ENCODE measurements at places on chromosomes 3 and 15.

- peak; percentile 16 for DNase-seq
Observed at GRCh38 chr15:52567871-52568600, 794 bp downstream of the ARPP19 start.

DNA sequence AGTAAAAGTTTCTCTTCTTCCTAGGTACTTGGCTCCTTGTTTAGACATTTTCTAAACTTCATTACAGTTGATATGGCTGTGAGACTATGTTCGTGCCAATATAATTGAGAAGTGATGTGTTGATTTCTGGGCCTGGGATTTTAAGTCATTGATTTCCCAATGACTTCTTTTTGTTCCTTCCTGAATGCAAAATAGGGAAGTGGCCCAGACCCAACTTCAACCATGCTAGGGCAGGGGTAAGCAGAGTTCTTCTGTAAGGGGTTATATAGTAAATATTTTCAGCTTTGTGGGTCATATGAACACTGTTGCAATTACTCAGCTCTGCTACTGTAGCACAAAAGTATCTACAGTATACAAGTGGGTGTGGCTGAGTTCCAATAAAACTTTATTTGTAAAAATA is 320.1 kb upstream of the WNT5A start:
- DNase-seq: no peak

DNA sequence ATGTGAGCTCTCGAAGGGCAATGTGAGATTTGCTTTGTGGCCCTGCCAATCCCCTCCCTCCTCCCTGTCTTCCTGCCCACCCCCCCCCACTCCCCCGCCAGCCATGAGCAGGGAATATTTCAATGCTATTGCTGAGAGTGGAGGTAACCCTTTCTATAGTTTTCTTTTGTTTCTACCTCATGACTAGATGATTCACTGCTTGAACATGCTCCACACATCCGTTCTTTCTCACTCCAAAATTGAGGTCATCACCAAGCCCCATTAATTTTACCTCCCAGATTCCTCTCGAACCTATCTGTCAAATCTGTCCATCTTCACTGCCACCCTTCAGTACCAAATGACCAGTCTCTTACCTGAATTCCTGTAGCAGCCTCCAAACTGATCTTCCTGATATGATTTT is 12.2 kb downstream of the ZNF774 start:
- peak; percentile 41 for DNase-seq

DNA sequence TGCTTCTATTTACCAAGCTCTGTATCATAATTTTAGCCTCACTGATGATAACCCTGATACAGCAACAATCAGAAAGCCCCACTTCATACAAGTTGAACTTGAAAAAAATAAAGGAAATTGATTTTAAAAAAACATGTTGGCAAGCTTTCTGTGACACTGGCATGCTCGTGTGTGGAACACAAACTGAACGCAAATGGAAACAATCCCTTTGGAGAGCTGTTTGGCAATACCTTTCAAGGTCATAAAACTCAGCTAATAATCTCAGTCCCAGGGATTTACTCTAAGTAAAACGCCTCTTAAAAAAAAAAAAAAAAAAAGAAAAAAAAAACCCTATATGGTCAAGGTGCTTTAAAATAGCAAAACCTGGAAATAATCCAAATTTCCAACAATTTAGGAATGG is 166.7 kb upstream of the BCL6 start:
- DNase-seq: no peak

DNA sequence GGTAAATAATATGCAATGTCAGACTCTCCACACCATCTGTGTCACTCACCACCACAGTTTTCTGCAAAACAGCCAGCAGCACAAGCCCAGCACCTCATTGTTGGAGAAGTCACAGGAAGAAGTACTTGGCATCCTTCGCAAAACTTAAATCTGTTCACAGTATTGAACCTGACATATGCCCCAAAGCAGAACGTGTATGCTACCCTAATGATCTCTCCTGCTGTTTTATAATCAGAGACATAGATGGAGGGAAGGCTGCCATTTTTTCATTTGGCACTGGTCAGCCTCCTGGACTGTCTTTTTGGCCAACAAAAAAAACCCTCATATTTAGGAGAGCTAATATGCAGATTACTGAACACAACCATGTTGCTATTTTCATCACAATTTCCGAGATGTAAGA is 1272.9 kb downstream of the ROBO1 start:
- no peak for DNase-seq

- DNase-seq: no peak
Observed at GRCh38 chr3:71428841-71429596, 154.5 kb downstream of the FOXP1 start.

GRCh38 chr15:67050062-67050461 is 15.3 kb upstream of the SMAD3 start:
- no peak for DNase-seq

- no peak for DNase-seq
Observed at GRCh38 chr3:156554515-156554841, 439 bp downstream of the SSR3 start.

DNA sequence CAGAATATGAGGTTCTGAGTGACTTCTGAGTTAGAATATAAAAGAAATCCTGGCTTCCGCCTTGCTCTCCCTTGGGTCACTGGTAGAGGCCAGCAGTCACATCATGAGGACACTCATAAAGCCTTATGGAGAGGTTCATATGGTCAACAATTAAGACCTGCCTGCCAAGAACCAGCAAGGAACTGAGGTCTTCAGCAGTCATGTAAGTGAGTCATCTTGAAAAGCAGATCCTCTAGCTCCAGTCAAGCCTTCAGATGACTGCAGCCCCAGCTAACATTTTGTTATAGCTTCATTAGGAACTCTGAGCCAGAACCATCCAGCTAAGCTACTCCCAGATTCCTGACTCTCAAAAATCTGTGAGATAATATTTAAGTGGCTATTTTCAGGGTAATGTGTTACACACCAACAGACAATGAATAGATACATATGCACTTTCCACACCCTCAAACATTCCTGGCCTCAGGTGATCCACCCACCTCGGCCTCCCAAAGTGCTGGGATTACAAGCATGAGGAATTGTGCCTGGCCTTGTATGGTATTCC is 447.2 kb downstream of the SHQ1 start:
- no peak for DNase-seq
